NCI-H2081 (cell line): ENCODE measurements at places on chromosomes 6 and 20.

GRCh38 chr6:140225701-140226436 lies 851.4 kb upstream of the CITED2 start:
- no peak for DNase-seq

GRCh38 chr20:38962928-38963401 lies 821 bp downstream of the DHX35 start:
- no peak for DNase-seq

- DNase-seq: no peak
Observed at GRCh38 chr6:83153883-83154521, 39.1 kb downstream of the PGM3 start.

DNA sequence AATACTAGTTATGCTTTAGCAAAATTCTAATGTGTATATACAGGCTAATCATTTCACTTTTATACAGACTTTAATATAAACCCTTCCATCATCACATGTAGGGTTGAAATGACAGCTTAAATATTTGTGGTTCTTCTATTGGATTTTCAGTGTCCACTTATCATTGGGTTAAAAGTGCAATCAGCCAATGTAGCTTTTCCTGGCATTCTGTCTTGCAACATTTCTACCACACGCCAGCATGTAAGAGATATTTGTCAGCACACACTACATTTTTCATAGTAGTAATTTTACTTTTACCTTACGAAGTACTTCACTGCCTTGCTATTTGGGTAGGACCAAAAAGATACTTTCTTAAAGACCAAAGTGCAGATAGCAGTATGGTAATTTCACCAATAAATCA lies 252.0 kb downstream of the TBX18 start:
- DNase-seq: no peak

DNA sequence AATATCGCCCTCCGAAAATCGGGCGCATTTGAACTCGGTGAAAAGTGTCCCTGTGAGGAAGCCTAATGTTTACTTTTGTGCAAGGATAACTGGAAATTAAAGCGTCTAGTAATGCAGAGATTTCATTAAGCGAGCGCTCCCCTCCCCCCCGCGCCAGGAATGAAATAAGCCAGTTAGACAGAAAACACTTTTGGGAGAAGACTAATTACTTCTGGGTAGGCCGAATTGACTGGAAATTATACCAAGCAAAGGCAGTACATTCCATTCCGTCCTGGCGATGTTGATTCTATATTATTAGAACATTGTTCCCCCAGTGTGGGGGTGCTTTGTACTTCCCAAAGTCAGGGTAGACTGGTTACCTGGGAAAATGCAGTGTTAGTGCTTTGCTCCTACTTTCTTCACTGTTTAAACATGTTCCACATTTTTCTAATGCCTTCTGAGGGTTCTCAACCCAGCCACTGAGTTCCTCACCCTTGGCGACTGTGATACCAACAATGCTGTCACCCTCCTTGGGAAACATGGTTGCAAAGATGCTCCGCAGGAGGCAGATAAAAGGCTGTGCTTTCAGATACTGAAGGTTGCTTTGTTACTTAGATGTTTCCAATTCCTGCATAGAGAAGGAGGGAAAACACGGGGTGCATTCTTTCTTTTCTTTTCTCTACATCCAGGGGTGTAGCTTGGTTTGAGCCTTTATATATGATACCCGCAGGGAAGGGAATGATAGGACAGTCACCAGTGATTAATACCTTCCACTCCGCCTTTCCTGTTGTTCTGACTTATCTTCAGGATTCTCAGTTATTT lies 2.6 kb downstream of the GJA1 start:
- DNase-seq: no peak

GRCh38 chr6:105372142-105372848 lies 30.6 kb downstream of the PREP start:
- DNase-seq: no peak

DNA sequence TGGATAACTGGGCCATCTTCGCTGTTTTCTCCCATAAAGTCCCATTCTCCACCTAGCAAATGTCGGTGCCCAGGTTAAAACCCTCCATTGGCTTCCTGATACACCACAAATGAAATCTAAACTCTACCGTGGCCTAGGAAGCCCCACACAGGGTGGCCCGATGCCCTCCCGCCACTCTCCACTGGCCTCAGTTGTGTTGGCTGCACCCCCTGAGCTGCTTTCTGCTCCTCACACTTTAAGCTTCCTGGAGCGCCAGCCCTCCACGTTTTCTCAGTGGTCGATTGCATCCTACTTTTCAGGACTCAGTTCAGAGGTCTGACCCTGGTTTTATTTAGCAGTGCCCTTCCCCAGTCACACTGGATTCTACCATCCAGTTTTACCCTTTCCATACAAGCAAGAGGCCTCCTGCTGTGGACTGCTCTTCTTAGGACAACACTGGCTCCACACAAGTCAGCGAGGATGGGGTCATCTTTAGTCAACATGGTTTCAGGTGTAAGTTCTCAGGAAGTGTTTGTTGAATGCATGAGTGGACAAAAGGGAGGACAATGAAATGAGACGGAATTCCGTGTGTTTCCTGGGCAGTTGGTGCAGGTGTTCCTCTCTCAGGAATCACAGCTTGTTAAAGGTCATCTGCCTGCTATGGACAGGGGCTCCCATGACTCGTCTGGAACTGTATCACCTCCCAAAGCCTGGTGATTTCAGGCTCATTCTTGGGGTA lies 124.1 kb downstream of the SULF2 start:
- no peak for DNase-seq

- no peak for DNase-seq
Observed at GRCh38 chr6:161079566-161080262, 88.1 kb downstream of the MAP3K4 start.
